ENCODE measurements at places on chromosomes 1 and 21. TPM values are rescaled to one million over a fixed set of nuclear protein-coding genes. Genes with fewer than 3 reads are reported as not detected.
A peak's percentile ranks its signal among the peaks of the same experiment; 100 is the strongest.

CAP1 gene
- polyA plus RNA-seq = 186 TPM

ADAM30 gene
- not detected for polyA plus RNA-seq

ZRANB2 gene
- 37.3 TPM for polyA plus RNA-seq

GJB3 gene
- polyA plus RNA-seq = 1.9 TPM

DNA sequence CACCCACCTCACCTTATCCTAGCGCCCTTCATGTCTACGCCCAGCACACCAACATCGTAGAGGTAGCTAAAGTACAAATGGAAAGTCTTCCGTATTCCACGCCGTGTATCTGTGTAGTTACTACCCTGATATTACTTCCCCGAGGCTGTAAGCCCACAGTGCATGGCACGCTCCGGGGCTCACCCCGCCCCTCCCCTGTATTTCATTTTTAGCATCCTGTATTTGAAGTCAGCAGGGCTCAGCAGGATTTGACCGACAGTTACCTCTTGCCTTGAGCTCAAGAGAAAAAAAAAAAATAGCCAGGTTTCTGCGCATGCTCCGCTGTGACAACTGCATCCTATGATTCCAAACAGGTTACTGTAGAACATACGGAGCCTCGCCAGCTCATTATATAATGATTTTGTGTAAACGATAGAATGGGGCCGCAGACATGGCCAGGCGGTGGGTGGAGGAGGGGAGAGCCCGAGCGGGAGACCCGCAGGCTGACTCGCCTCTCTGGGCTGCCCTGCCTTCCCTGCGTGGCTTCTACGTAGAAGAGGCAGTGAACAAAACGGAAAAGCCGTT is 1.3 kb downstream of the ABCG1 start:
- H3K27ac ChIP-seq = peak overlapping the region; percentile 67
- peaks cover 26% of the 10 kb centered on the region for H3K4me1 ChIP-seq
- peak overlapping the region; percentile 83 for H3K4me3 ChIP-seq
- peak; percentile 90 for DNase-seq

DNA sequence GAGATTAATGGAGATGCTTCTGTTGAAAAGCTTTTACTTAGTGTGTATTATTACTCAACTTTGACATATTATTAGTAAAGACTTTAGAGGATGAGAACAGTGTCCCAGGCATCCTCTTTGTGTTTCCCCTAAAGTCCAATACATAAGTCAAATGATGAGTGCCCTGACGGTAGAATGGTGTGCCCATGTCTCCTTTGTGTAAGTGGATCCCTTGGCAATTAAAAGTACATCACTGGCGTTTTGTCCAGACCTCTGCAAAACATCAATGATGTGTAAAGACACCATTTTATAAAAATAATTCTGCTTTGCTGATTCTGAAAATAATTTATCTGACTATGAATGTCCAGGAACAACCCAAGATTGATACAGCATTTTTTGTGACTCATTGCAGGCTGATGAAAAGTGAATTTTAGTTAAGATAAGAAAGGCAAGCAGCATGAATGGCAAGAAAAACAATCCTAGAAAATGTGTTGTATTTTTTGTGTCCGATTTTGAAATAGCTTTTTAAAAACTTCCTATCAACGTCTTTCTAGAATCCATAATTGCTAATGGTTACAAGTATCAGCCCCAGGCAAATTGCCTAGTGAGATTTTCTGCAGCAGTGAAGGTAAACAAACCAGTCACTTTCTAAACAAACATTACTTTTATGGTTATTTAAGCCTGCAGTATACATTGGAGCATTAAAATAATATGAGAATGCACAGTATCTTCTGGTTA is 251.5 kb downstream of the PTPRC start:
- H3K27ac ChIP-seq = peak overlapping the region; percentile 14
- H3K36me3 ChIP-seq = no peaks in the 10 kb centered on the region
- no peak overlapping the region for H3K4me3 ChIP-seq
- H3K27me3 ChIP-seq = no peaks in the 10 kb centered on the region

DNA sequence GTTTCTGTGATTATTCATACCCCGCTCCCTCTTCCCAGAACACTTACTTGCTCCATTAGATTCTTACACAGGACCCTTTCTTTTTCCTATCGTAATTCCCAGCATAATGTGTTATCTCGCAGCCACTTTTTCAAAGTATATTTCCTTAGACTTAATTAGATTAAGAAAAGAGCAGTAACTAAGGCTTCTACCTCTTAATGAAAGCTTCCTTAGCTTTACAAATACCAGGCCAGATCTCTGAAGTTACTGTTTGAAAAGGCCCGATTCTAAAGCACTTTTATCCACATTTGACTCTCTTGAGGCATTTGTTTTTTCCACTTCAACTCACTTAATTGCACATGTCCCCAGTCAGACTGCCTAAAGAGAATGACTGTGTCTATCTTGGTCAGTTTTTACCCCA is 1264.3 kb upstream of the ADGRL2 start:
- no peaks in the 10 kb centered on the region for H3K27me3 ChIP-seq
- no peak for DNase-seq
- H3K27ac ChIP-seq = no peak overlapping the region
- no peaks in the 10 kb centered on the region for H3K4me1 ChIP-seq
- no peaks in the 10 kb centered on the region for H3K36me3 ChIP-seq

DNA sequence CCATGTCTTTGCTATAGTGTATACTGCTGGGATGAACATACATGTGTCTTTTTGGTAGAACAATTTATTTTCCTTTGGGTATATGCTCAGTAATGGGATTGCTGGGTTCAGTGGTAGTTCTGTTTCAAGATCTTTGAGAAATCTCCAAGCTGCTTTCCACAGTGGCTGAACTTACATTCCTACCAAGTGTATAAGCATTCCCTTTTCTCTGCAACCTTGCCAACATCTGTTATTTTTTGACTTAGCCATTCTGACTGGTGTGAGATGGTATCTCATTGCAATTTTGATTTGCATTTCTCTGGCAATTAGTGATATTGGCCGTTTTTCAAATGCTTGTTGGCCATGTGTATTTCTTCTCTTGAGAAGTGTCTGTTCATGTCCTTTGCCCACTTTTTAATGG is 37.5 kb upstream of the ANGPTL1 start:
- no peaks in the 10 kb centered on the region for H3K4me1 ChIP-seq
- no peak overlapping the region for H3K27ac ChIP-seq
- H3K4me3 ChIP-seq = no peak overlapping the region
- DNase-seq = no peak
- H3K27me3 ChIP-seq = no peaks in the 10 kb centered on the region

GRCh38 chr1:248842781-248843331 is 4.8 kb downstream of the ZNF672 start:
- H3K27ac ChIP-seq = no peak overlapping the region
- H3K4me1 ChIP-seq = no peaks in the 10 kb centered on the region
- no peaks in the 10 kb centered on the region for H3K27me3 ChIP-seq
- peaks cover 34% of the 10 kb centered on the region for H3K36me3 ChIP-seq
- no peak overlapping the region for H3K4me3 ChIP-seq
- DNase-seq = no peak

DNA sequence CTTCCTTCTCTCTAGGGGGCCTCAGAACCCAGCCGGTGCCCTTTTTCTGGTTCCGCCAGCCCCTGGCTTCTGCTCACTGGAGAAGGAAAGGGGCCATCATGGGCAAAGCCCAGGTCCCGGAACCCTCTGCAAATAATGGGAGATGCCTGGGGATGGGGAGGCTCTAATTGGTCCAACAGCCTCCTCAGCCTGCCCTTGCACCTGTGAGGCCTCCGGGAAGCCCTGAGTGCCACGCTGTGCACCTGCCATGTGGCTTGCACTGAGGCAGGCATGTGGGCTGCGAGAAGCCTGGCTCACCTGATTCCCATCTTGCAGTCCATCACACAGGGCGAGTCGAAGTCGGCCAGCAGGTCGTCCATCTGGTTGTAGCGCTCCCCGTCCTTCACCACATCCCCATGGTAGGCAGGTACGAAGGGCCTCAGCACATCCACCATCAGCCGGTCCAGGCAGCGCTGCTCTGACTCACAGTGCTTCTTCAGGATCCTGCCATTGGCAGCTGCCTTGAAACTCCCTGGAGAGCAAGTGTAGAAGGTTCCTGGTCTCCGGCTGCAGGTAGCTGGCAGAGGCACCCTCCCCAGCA is 92.1 kb downstream of the ITPKB start:
- peaks cover 4% of the 10 kb centered on the region for H3K4me1 ChIP-seq
- no peaks in the 10 kb centered on the region for H3K27me3 ChIP-seq
- H3K4me3 ChIP-seq = no peak overlapping the region
- no peak for DNase-seq
- no peak overlapping the region for H3K27ac ChIP-seq

Data from small intestine (tissue), 16 donors.